ENCODE measurements at places on chromosomes 12 and 14. TPM values are rescaled to one million over a fixed set of nuclear protein-coding genes. Genes with fewer than 3 reads are reported as not detected.
A peak's percentile ranks its signal among the peaks of the same experiment; 100 is the strongest.

GRCh38 chr12:104886418-104887401, 71.4 kb downstream of the SLC41A2 start:
- DNase-seq: peak; percentile 9

- no peak for DNase-seq
These were observed 84.1 kb downstream of the FBXL14 start for GRCh38 chr12:1510056-1510812.

GRCh38 chr12:124720681-124721500, 142.8 kb downstream of the SCARB1 start:
- peak; percentile 97 for DNase-seq

SMOC1 gene
- 5.2 TPM for total RNA-seq

CLEC6A gene
- not detected for total RNA-seq

- no peak for DNase-seq
These were observed 275.7 kb upstream of the SSTR1 start for GRCh38 chr14:37932008-37932407.

DNA sequence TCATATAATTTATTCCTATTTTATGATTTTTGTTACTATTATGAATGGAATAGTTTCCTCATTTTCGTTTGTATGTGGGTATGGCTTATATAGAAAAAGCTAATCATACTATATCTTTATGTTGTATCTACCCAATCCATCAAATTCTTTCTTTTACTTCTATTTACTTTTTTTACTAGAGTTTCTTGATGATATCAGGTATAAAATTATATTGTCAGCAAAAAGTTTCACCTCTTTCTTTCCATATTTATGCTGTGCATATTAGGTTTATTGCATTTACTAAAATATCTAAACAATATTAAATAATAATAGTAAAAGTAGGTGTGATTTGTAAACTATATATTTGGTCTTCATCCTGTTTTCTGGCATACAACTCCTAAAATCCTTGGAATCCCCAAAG, 146.7 kb upstream of the PLXNC1 start:
- no peak for DNase-seq

CARMIL3 gene
- total RNA-seq: under 0.01 TPM

BATF gene
- 3.6 TPM for total RNA-seq

DNA sequence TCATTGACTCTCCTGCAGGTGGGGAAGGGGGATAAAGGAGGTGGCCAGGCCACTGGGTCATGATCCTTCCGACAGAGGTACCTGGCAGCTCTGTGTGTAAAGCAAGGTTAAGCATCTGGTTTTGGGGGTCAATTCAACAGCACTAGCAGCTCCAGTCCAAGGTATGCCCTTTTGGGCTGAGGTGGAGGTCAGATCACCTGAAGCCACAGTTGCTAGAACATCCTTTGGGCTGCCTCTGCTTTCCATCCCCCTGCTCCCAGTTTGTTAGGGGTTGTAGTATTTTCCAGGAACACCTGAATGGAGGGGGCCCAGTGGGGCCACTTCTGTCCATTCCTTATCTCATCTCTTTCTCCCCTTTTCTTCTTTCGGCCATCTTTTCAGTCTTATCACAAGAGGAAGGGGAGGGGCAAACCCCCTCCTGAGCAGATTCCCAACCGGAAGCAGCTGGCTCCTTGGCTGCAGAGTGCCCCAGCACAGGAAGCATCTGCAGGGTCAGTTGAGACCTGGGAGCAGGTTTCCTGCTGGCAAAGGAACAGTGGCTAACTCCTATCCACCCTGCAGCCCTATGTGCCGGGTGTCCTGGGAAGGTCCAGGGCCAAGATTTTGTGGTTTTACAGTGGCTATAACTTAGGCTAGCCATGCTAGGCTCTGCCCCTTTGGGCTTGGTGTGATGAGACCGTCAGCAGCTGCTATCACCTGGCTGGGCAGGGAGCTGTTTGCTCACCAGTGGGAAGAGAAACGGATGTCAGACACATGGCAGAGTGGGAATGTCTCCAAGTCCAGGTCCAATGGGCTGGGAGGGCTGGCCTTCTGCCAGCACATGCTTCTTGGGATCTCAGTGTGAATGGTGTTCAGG, 40.2 kb downstream of the SH2B3 start:
- DNase-seq: peak; percentile 86

GRCh38 chr12:109738209-109738608, 24.6 kb downstream of the FAM222A start:
- no peak for DNase-seq
